ENCODE measurements at places on chromosomes 7 and 10. TPM values are rescaled to one million over a fixed set of nuclear protein-coding genes. Genes with fewer than 3 reads are reported as not detected.

Gene HIP1
- 20.0 TPM for total RNA-seq

Gene ATG9B
- total RNA-seq: 0.65 TPM

Gene TSPAN12
- total RNA-seq: 0.38 TPM

Gene SEC31B
- 0.79 TPM for total RNA-seq

Gene MALRD1
- total RNA-seq: not detected

Gene ANKRD26
- 2.9 TPM for total RNA-seq

All from A549 treated with dexamethasone at 1 μM for 4 hours (cell line).